Daoy (cell line): ENCODE measurements at places on chromosomes 11 and 22. TPM values are rescaled to one million over a fixed set of nuclear protein-coding genes. Genes with fewer than 3 reads are reported as not detected.

DNA sequence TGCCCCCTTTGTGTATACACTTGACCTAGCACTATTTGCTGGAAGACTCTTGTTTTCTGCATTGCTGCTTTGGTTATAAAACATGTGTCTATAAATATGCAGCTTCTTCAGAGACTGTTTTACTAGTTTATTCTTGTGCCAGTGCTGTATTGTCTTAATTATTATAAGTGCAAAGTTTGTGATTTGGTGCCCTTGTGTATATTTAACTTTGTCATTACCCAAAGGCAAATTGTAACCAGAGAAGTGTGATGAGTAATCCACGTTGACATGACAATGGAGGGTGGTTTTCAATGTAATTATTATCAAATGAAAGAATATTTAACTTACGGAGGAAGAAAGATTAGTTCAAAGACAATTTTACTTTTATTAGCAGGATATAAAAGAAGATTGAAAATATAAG is 75.0 kb upstream of the PRODH start:
- DNase-seq: no peak

GRCh38 chr22:31474743-31475142 is 14.9 kb downstream of the EIF4ENIF1 start:
- DNase-seq: no peak

DNA sequence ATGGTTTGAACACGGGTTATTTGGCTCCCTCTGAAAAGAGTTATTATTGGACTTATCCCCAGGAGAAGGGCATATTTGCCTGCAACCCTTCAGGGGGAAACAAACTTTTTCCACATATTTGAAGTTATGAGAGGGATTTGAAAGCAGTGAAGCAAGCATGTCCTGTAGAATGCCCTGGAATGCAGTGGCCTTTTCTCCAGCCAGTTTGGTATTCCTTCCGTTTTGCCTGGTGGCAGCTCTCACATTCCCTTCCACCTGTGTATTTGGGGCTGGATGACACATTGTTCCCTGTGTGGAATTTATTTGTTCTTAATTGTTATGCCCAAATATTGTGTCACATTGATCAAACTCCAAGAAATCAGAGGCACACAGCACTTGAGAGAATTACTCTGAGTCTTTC is 59.0 kb downstream of the OSBP2 start:
- no peak for DNase-seq

DNA sequence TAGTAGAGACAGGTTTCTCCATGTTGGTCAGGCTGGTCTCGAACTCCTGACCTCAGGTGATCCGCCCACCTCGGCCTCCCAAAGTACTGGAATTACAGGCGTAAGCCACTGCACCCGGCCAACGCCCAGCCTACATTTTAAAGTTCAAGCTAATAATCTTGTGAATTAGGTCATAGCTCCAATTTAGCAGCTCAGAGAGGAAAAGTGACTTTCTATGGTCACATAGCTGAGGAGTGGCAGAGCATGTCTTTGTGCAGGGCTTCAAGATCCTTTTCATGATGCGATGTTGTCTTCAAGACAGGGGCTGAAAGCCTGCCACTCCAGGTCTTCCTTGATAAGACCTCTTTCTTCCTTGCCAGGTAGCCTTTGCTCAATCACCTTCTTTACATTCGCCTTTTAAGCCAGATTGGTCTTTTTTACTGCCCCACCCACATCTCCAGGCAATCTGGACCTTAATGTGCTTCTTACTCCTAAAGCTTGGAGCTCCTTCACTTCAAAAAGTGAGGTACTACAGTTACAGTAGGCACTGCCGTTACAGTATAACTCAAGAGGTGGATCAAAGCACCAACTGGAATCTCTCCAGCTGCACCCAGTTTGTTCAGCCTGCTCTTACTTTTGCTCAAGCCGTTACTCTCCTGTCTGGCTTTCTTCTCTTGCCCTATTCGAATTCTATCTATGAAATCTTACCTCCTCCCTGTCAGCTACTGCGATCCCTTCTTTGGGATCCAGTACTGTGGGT is 18.2 kb downstream of the YWHAH start:
- DNase-seq: no peak

GRCh38 chr11:125022551-125022950 is 40.6 kb upstream of the SLC37A2 start:
- DNase-seq: no peak

DNA sequence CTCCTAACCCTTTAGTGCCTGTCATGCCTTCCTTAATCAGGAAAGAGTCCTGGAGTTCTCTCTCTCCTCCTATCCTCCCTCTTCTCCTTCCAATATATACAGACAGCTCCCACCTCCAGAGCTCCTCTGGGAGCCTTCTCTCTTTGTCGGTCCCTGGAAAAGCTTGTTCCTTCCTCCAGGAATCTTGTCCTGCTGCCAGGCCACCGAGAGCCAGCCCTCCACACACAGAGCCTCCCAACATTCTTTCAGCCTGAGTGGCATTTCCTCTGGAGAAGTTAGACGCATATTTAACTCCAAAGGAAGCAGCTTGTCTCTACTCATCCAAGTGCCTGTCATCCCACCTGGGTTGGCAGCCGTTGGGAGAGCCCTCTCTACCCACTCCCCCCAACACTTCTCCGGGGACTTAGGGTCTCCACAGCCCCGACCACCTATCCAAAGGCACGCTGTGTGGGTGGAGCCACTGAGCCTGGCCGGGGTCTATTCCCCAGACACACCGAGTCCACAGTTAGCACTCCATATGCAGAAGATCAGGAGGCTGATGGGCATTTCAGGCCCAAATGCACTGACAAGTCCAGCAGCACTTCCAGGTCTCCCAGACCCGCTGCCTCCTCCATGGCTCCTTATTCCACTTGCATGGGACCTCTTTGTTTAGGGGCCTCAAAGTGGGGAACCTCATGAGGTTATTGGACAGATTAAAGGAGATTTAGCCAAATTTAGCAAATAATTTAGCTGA is 31.1 kb downstream of the DKK3 start:
- peak; percentile 94 for DNase-seq

- DNase-seq: no peak
Measured at GRCh38 chr11:41177791-41178190, 281.7 kb downstream of the LRRC4C start.

- DNase-seq: peak; percentile 1
Measured at GRCh38 chr22:50226875-50227165, 18.0 kb downstream of the TUBGCP6 start.

Gene FADD
- total RNA-seq: 59.3 and 63.1 TPM in 2 replicates

DNA sequence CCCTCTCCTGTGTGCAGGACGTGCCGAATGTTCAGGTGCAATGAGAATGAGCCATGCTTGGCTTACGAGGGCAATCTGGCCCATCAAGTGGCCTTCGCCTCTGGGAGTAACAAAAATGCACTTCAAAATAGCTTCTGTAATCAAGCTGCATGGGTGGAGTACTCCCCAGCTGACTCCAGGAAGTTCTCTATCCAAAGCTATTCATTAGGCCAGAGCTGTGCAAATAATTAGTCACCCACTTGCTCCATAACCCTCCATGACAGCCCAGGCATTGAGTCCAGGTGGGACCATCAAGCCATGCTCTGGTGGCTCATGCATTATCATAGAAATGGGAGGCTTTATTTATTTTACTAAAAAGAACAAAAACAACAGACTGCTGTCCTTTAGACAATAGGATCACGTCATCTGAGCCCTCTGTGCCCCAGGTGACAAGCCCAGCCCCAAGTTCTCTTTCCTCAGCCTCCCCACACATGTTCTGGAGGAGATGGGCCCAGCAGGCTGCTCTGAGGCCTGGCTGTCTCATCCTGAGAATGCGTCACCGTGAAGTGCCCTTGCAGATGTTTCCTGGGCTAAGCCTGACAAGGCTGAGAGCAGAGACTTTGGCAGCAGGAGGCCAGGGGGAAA is 244.7 kb downstream of the ETS1 start:
- DNase-seq: peak; percentile 93

Gene CDHR5
- total RNA-seq: not detected in 2 replicates

DNA sequence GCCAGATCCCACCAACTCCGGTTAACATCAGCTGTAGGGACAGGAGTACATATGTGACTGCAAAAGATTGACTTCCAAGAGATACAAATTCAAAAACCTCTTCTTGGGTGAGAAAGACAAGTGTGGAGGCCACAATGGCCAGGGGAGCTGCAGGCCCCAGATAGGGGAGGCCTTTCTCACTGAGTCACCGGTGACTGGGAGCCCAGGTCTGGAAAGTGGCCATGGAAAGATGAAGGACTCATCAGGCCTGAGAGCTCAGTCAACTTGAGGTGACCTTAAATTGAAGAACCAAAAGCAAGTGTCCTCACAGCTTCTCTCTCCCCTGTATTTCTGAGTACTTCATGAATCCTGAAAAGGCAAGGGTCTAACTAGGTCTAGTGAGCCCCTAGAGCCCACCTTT is 90.4 kb upstream of the CLPB start:
- peak; percentile 44 for DNase-seq

- DNase-seq: no peak
Measured at GRCh38 chr11:32326522-32326921, 108.8 kb downstream of the WT1 start.

DNA sequence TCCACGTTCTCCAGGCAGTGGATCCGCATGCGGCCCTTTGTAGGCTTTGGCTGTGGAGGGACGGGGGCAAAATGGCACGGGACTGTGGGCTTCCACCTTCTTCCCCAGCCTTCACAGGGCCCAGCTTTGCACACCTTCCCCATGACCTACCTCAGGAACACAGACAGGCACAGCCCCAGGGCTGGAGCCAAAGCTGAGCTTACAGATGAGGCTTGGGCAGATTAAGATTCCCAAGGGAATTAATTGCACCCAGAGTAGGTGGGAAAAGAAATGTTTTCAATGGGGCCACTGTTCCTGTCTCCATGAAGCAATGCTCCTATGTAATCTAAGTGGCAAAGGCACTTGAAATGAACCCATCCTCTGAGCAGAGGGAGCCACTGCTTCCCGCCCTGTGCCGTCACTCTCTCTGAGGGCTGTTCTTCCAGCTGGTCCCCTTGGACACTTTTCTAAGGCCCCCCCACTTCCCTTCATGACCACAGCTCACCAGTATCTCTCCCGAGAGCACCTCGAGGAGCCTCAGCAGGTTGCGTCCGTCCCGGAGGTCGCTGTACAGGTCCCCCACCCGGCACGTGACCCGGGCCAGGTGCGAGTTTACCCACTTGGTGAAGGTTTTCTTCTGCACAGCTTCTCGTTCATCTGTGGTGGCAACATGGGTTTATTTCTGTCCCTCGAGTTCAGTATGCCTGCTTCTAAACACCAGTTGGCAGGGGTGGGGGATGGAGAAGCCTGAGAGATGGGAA is 13.5 kb downstream of the SPTBN2 start:
- no peak for DNase-seq

Gene GP1BB
- total RNA-seq: 6.2 and 7.9 TPM in 2 replicates

GRCh38 chr11:66607126-66607834 is 9.2 kb upstream of the RBM14 start:
- peak; percentile 74 for DNase-seq

GRCh38 chr22:48976556-48977535 is 850.8 kb downstream of the BRD1 start:
- DNase-seq: no peak

Gene OR2D2
- total RNA-seq: not detected in 2 replicates

Gene LRRC74B
- not detected in 2 replicates for total RNA-seq

DNA sequence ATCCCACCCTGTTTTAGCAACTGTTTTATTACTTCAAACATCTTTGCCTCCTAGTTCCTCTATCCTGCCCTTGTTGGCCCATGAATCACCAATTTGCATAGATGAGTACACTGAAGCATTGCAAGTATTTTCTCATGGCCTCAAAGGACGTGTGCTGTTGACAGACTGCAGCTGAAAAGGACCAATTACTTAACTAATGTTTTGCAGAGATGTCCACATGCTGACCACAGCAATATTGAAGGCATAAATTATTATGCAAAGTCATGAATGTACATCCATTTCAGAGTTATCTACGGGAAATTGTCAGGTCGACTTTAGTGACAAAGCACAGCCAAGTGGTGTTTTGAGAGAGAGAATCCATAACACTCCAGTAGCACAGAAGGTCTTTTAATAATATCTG is 64.8 kb downstream of the CADM1 start:
- DNase-seq: peak; percentile 28

DNA sequence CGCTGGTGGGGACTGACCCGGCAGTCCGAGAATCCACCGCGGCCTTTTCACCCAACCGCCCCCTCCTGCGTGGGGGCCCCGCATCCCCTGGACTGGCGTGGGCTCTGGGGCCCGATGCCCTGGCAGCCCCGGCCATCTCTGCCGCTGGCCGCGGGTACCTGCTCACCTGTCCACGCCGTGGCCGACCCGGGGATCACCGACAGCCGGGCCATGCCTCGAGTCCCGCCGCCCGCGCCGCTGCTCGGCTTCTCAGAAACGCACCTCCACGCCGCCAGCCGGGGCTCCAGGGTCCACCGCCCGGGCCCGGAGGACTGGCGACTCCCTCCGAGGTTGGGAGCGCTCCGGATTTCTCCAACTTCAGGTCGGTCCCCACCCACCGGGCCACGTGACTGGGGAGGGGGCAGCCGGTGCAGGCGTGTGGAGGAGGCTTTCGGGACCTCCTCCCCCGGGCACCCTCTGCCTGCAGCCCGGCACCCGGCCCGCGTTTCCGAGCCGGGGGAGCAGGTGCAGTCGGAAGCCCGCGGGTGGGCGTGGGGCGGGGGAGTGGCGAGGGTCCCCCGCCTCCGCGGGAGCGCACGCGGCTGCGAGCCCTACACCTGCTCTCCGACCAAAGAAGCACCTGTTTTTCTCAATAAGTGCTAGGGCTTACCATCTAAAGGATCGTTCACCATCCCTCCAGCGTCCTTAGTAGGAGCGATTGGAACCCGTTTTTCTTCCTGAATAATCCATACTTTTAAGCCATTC is 554 bp upstream of the NRIP3 start:
- peak; percentile 16 for DNase-seq

Gene LINC01488
- not detected in 2 replicates for total RNA-seq

Gene PHLDA2
- total RNA-seq: 3.9 and 6.4 TPM in 2 replicates

- DNase-seq: peak; percentile 2
Measured at GRCh38 chr22:50224071-50224470, 20.8 kb downstream of the TUBGCP6 start.

DNA sequence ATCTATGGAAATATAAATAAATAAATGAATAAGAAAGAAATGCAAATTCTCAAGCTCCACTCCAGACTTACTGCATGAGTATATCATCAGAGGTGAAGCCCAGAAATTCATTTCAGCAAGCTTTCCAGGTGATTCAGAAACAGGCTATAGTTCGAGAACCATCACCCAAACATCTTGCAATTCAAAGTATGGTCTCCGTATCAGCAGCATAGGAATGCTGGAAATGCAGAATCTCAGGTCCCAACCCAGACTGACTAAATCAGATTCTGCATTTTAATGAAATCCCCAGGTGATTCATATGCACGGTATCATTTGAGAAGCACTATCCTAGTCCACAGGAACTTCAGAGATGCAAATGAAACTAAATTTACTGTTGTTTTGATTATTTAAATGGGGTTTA is 95.3 kb downstream of the SERGEF start:
- no peak for DNase-seq

DNA sequence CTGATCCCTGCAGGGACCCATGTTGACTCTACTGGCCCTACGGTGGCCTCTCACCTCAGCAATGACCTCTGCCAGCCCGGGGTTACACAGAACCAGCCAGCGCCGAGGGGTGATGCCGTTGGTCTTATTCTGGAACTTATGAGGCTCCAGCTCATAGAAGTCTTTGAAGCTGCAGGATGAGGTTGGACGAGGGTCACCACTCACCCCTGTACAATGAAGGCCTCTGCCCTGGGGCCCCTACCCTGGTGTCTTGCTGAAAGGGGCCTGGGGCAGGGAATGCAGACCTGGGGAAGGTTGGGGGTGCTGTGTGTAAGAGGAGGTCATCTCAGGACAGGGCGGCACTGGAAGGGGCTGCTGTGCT is 6.8 kb downstream of the PYGM start:
- no peak for DNase-seq
